ENCODE measurements at places on chromosomes 1 and 21.

DNA sequence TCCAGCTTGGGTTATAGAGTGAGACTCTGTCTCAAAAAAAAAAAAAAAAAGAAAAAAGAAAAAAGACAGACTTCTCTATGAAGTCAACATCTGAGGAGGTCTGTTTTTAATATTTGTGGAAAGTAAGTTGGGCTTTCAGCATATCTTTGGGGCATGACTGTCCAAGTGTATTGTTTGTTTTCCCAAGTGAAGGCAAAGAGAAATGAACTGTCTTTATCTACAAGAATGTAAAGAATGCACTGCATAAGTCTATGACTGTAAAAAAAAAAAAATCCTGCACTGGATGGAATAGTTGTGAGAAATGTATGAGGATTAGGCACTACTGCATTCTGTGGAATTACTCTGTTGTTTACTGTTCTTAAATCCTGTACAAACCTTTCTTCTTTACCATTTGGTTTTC, 45.6 kb upstream of the TMEM61 start:
- DNase-seq: no peak

- DNase-seq: no peak
Measured at GRCh38 chr1:84701376-84701775, 11.1 kb upstream of the SSX2IP start.

- DNase-seq: no peak
Measured at GRCh38 chr1:48049823-48050535, 52.8 kb upstream of the TRABD2B start.

DNA sequence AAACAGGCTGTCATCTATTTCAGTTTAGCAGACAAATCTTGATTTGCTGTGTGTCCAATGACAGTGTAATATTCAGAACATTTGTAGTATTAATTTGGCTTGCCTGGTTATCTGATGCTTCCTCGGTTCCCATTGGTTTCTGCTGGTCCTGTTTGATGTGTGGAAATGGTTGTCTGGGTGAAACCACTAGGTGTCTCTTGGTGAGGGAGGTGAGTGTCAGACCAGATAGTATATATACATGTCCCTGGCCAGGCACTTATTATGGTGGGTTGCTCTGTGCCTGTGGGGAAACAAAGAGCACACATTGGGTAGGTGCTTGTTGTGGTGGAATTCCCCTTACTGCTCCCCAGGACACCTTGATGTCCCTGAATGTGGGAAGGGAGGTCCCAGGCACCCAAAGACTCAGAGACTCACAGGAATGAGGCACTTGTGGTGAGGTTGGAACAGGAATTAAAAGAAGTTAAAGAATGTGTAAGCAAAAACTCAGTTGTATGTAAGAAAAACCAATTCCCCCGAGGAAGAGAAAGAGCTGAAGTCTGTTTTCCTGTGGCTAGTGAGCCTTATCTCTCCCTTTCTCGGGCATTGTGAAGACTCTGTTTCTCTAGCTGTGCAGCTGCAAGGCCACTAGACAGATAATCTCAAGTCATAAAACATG, 1519.1 kb downstream of the BRINP3 start:
- no peak for DNase-seq

DNA sequence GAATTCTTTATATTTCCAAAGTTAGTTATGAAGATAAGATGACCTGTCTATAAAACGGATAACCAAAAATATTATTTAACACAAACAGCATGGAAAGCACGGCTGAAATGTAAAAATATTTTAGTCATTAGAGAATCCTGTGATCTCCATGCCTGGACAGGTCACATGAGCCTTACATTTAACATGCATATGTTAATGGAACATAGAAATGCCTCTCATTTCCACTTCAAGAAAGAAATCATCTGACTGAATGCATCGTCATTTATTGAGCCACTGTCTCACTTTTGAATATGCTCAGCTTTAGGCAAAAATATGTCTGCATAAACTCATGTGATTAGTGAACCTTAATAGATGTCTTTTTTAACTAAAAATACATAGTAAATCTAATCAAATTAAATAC, 115.5 kb upstream of the COL24A1 start:
- DNase-seq: no peak

DNA sequence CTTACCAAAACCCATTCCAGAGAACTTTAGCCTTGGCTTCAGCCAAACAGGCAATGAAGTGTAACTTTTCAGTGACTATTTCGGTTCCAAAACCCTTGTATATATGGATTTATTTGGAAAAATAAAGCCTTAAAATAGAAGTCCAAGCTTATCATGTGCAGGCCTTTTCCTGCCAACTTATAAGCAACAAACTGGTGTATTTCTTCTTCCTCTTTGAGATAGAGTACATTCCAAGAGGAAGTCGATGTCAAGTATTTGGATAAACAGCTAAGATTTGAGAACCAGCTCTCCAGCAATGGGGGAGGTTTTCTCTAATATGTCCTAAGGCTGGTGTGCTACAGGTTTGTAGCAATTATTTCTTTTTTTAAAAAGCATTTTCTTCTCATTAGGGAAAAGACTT, 407.8 kb downstream of the DUSP10 start:
- DNase-seq: no peak
